K562 (cell line): ENCODE measurements at places on chromosomes 1 and 21. TPM values are rescaled to one million over a fixed set of nuclear protein-coding genes. Genes with fewer than 3 reads are reported as not detected.

DNA sequence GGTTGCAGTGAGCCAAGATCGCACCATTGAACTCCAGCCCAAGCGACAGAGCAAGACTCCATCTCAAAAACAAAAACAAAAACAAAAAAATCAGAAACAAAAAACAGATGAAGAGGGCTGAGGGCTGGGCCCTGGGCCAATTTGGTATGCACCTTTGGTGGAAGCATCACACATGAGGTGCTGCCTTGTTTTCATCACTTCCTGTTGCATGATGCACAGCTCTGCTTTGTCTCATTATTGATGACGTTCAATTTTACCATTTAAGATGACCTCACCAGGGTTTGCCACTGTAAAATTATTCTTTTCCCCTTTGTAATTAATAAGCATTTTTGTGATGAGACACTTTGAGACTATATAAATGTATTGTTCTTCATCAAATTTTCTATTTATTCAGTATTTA lies 9.8 kb upstream of the IFNAR2 start:
- H3K27ac ChIP-seq, result no peak overlapping the region
- DNase-seq, result no peak
- H3K4me1 ChIP-seq, result peaks cover 19% of the 10 kb centered on the region

The FAM131C gene
- total RNA-seq, result 0.16 and 0.18 TPM in 2 replicates

DNA sequence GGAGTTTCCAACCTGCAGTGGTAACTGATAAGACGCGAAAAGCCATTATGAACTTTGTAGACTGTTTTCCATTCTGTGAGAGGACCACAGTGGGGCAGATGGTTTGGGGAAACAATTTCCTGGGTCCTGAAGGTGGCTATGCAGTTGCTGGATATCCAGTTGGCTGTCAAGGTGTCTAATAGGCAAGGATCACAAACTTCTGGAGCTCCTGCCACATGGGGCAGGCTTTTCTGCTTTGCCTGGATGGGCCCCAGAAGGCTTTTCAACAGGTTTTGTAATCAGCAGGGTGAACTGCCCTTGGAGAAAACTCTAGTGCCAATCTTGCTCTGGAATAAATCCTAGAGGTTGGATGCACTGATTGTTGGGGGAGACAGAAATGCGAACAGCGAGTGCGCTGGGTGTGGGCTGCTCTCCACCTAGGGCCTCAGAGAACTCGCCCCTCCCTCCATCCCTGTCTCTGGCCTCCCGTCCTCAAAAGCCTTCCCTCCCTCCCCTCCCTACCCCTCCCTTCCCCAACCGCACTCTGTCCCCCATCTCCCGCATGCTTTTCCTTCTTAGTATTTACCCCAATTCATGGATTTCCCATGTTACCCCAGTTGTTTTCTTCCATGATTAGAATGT lies 210.3 kb upstream of the USP24 start:
- no peaks in the 10 kb centered on the region for H3K27me3 ChIP-seq
- H3K4me1 ChIP-seq, result peaks cover 12% of the 10 kb centered on the region
- H3K27ac ChIP-seq, result no peak overlapping the region
- H3K4me3 ChIP-seq, result no peak overlapping the region
- no peak for DNase-seq
- no peaks in the 10 kb centered on the region for H3K36me3 ChIP-seq

GRCh38 chr21:40639616-40640194 lies 207.3 kb downstream of the DSCAM start:
- H3K36me3 ChIP-seq, result no peaks in the 10 kb centered on the region
- no peak for DNase-seq
- no peak overlapping the region for H3K27ac ChIP-seq
- no peaks in the 10 kb centered on the region for H3K4me1 ChIP-seq
- H3K27me3 ChIP-seq, result no peaks in the 10 kb centered on the region

DNA sequence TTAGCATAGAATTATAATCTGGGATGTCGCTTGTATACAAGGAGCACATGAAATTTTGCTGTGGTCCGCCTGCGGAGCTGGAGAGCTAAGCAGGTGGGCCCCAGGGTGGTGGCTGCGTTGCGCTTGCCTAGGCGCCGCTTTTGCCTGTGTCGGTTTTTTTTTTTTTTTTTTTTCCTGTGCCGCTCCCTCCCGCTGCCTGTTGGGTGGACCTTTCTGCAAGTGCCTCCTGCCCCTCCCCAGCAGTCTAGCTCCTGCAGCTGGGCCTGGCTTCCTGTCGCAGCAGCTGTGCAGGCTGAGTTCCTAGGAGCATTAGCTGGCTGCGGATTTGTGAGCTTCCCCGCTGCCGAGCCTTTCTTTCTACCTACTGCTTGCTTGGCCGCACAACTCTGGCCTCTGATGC lies 20.6 kb downstream of the PYHIN1 start:
- peaks cover 4% of the 10 kb centered on the region; the same call in 1 of the 2 replicates for H3K4me1 ChIP-seq
- H3K27me3 ChIP-seq, result no peaks in the 10 kb centered on the region
- no peak overlapping the region for H3K4me3 ChIP-seq
- H3K27ac ChIP-seq, result no peak overlapping the region

The TMPRSS2 gene
- 0.20 TPM in 2 replicates for total RNA-seq

DNA sequence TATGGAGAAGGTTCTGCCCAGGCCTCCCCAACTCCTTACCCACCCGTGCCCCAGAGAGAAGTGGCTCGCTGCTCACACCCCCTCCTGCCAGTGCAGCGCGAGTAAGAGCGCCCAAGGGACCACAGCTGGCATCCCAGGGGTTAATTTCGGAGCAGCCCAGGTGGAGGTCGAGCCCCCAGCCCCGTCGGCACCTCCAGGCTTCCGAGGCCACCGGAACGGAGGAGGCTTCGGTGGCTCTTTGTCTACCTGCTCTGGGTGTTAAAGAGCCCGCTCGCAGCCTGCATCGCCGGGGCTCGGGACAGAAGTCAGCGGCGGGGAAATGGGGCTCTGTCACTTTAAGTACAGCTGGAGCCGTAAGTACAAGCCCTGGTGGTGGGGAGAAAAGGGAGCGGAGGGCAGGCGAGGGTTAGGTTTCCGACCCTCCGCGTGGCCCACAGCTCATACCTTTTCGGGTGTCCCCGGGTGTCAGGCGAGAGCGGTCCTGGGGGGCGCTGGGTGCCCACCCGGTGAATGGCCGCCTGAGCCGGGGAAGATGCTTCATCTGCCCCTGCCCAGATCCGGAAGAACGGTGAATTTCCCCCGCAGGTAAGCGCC lies 89.4 kb upstream of the IPO9 start:
- no peaks in the 10 kb centered on the region for H3K36me3 ChIP-seq
- H3K27me3 ChIP-seq, result peaks cover 45% of the 10 kb centered on the region
- H3K27ac ChIP-seq, result no peak overlapping the region
- no peak for DNase-seq

- H3K27ac ChIP-seq, result no peak overlapping the region
- no peaks in the 10 kb centered on the region for H3K27me3 ChIP-seq
- H3K4me3 ChIP-seq, result no peak overlapping the region
- H3K4me1 ChIP-seq, result no peaks in the 10 kb centered on the region
- DNase-seq, result no peak
These were observed 319.2 kb upstream of the ZRANB2 start for GRCh38 chr1:71400050-71400449.

DNA sequence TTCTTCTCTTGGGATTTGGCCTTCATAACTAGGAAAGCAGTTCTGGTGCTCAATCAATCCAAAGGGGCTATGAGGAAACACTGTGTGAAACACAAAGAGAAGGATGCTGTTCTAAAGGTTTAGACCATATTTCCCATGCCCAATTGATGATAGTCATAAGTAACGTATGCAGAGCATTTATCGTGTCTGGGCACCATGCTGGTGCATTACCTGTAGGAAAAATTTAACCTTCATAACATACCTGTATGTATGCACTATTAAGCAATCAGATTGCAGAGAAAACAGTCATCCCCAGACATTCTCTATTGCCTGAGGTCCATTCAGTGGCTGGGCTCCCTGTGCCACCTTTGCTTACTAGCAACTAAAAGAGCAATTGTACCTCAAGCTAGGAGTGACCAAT lies 381.4 kb downstream of the PLPP3 start:
- no peak for DNase-seq
- H3K27me3 ChIP-seq, result no peaks in the 10 kb centered on the region
- no peaks in the 10 kb centered on the region for H3K4me1 ChIP-seq
- H3K27ac ChIP-seq, result no peak overlapping the region
- H3K36me3 ChIP-seq, result no peaks in the 10 kb centered on the region

The TOMM20 gene
- 222 and 252 TPM in 2 replicates for total RNA-seq

The RYR2 gene
- total RNA-seq, result 0.13 and 0.18 TPM in 2 replicates

DNA sequence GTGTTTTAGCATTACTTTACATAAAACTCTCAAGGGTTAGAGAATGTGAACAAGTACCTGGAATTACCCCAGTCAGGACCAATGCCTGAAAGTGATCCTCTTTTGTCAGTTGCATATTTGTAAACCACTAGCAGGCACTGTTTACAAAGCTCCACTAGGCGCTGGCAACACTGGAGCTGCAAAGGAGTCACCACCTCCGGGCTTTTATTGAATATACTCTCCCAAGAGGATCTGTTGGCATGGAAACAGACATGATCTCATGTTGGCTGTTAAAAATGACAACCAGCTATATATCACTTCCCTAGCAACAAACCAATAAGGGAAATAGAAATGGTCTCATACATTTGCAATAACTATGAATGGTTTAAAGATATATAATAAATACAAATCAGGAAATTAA lies 116.0 kb downstream of the TTLL7 start:
- no peaks in the 10 kb centered on the region for H3K36me3 ChIP-seq
- H3K4me3 ChIP-seq, result no peak overlapping the region
- H3K4me1 ChIP-seq, result no peaks in the 10 kb centered on the region
- no peaks in the 10 kb centered on the region for H3K27me3 ChIP-seq
- DNase-seq, result peak; percentile 13

DNA sequence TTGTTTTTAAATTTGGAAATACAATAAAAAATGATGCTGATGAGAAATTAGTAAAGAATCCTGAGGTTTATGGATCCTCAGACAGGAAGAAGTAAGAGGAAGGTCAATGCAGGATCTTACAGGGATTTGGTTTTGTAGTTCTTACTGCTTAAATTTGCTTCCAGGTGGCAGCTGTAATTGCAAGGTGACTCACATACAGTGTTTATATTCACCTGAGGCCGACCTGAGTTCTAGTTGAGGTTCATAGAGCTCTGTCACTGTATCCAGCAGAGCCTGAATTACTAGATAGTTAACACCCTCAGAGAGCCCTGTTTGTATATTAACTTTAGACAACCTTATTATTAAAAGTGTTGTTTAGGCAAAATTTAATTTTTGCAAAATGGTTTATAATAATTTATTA lies 1.4 kb upstream of the WDR26 start:
- peak overlapping the region; percentile 28; the same call in 1 of the 3 replicates for H3K27ac ChIP-seq
- peaks cover 17% of the 10 kb centered on the region for H3K4me1 ChIP-seq
- peaks cover 14% of the 10 kb centered on the region for H3K36me3 ChIP-seq
- no peak for DNase-seq
- H3K27me3 ChIP-seq, result no peaks in the 10 kb centered on the region

- DNase-seq, result no peak
- H3K4me3 ChIP-seq, result no peak overlapping the region
- no peaks in the 10 kb centered on the region for H3K27me3 ChIP-seq
- no peak overlapping the region for H3K27ac ChIP-seq
- H3K36me3 ChIP-seq, result no peaks in the 10 kb centered on the region
These were observed 50.9 kb downstream of the TBX19 start for GRCh38 chr1:168331569-168331968.

The MEGF6 gene
- total RNA-seq, result 0.40 and 1.7 TPM in 2 replicates

The NBPF26 gene
- 3.6 and 5.2 TPM in 2 replicates for total RNA-seq

GRCh38 chr21:31110430-31110829 lies 72.2 kb upstream of the KRTAP19-8 start:
- DNase-seq, result no peak
- H3K36me3 ChIP-seq, result no peaks in the 10 kb centered on the region
- no peaks in the 10 kb centered on the region for H3K4me1 ChIP-seq
- H3K27me3 ChIP-seq, result no peaks in the 10 kb centered on the region; the same call in 1 of the 2 replicates

GRCh38 chr1:76267631-76268030 lies 193.1 kb downstream of the ST6GALNAC3 start:
- DNase-seq, result no peak
- no peaks in the 10 kb centered on the region for H3K36me3 ChIP-seq
- H3K27ac ChIP-seq, result no peak overlapping the region
- no peaks in the 10 kb centered on the region for H3K27me3 ChIP-seq

DNA sequence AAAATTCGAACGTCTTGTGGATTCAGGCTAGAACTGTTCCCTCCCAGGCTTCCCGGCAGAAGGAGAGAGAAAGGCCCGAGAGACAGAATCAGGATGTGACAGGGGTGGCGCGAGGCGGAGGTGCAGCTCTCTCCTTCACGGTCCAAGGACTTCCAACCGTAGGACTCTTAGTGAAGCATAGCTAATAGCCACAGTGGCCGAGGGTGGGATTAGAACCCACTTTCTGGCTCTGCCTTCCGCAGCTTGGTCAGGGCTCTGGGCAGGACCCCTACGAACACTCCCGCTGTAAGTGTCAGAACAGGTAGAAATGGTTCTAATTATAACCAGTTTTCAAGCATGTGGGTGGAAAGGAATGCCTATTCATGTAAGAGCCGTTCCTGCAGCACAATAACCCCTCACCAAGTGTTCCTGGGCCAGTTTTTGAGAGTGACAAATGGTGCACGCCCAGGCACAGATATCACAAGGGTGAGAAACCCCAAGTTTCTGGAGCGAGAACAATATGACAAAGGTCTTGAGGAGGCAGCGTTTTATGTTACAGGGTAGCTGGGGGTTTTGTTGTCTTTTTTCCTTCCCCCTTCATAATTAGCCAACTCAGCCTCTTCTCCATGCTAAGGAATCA lies 86.4 kb downstream of the SYF2 start:
- H3K27ac ChIP-seq, result no peak overlapping the region
- DNase-seq, result no peak
- H3K4me1 ChIP-seq, result no peaks in the 10 kb centered on the region
- peaks cover 34% of the 10 kb centered on the region for H3K27me3 ChIP-seq
- no peak overlapping the region for H3K4me3 ChIP-seq

- no peaks in the 10 kb centered on the region for H3K4me1 ChIP-seq
- H3K27ac ChIP-seq, result no peak overlapping the region
- no peak for DNase-seq
- H3K36me3 ChIP-seq, result peaks cover 47% of the 10 kb centered on the region
- H3K4me3 ChIP-seq, result no peak overlapping the region
These were observed 31.9 kb downstream of the ZMYM4 start for GRCh38 chr1:35300376-35300775.

- DNase-seq, result no peak
- H3K4me3 ChIP-seq, result no peak overlapping the region
- H3K4me1 ChIP-seq, result no peaks in the 10 kb centered on the region; the same call in 2 of the 3 replicates
- H3K27me3 ChIP-seq, result no peaks in the 10 kb centered on the region
- no peaks in the 10 kb centered on the region for H3K36me3 ChIP-seq
- no peak overlapping the region for H3K27ac ChIP-seq
These were observed 18.4 kb downstream of the COL18A1 start for GRCh38 chr21:45423201-45423955.

GRCh38 chr1:218348628-218349071 lies 3.5 kb downstream of the TGFB2 start:
- DNase-seq, result no peak
- no peaks in the 10 kb centered on the region; the same call in 2 of the 3 replicates for H3K36me3 ChIP-seq
- H3K27ac ChIP-seq, result no peak overlapping the region
- no peak overlapping the region for H3K4me3 ChIP-seq
- peaks cover 15% of the 10 kb centered on the region for H3K4me1 ChIP-seq

DNA sequence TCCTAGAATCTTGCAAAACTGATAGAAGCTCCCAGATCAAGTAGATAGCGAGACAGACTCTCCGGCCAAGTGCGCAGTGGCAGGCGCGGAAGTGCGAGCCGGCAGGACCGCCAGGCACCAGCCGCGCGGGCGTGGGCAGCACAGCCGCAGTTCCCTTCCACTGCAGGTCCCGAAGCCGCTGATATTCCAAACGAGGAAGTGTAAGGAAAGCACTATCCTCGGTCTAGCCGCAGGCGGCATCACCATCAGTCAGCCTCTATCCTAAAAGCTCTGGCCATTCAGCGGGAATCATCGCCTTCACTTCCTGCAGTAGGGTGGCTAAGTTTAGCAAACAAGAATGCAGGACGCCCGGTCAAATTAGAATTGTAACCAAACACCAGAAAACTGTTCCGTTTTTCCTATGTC lies 710 bp downstream of the GLRX2 start:
- peaks cover 29% of the 10 kb centered on the region for H3K36me3 ChIP-seq
- peak overlapping the region; percentile 73 for H3K4me3 ChIP-seq
- peaks cover 10% of the 10 kb centered on the region for H3K4me1 ChIP-seq
